Stimulated activated CD4-positive, alpha-beta T cell treated with anti-CD3 and anti-CD28 coated beads, Interleukin-4, amount 100 ng/mL, for 24 hours (primary cell): ENCODE measurements at places on chromosomes 3 and 15.

- no peak for DNase-seq
These were observed 53.0 kb upstream of the CORO2B start for GRCh38 chr15:68525815-68526214.

- peak; percentile 20 for DNase-seq
These were observed 27.2 kb downstream of the INTS14 start for GRCh38 chr15:65583701-65584100.

- no peak for DNase-seq
These were observed 57.9 kb downstream of the TRAK1 start for GRCh38 chr3:42148982-42149432.

DNA sequence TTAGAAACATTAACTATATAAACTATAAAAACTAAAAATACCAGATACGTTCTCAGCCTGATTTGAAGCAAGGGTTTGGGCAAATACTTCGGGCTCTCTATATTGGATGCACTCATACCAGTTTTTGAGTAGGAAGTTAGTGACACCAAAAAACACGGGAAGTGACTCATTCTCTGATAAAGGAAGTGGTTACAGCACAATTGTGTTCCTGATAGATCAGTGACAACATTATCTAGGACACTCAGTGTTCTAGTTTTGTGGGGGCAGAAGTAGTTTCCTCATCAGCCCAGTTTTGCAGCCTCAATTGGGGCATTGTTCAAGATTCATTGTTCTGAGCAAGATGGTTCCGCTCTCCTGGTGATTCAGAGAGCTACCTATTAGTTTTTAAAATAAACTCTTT lies 469.6 kb upstream of the DPPA4 start:
- DNase-seq, result peak; percentile 57

- DNase-seq, result no peak
These were observed 254.0 kb upstream of the GPR149 start for GRCh38 chr3:154684021-154684420.

- no peak for DNase-seq
These were observed 17.9 kb downstream of the IL12A start for GRCh38 chr3:160006282-160007163.

- DNase-seq, result no peak
These were observed 31.8 kb downstream of the HEG1 start for GRCh38 chr3:125023833-125024555.
